ENCODE measurements at places on chromosomes 3 and 15.

DNA sequence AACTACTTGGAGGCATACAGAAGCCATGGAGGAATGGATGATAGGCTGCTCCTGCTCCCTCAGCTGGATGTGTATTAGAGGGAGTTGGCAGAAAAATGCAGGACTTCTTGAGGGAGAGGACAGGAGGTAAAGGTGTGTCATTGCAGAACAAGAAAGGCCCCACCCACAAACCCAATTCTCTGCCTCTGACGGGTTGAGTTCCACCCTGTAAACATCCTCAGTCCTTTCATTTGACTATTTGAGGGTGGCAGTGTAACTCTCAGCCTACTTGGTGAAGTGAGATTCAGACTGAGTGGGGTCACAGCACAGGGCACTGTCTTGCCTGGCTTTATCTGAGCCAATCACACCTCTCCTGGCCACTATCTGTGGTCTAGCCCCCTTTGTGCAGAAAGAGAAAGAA is at the start of gene TPRG1:
TSS of gene TPRG1 (plus strand) at position 265 of the 400 bp plus-strand sequence. CDS start 35,414 bp downstream, outside the sequence.
- no peak for DNase-seq

- no peak for DNase-seq
Measured at GRCh38 chr3:56879436-56880215, 77.9 kb upstream of the ARHGEF3 start.

GRCh38 chr3:1832395-1832794 is 266.3 kb upstream of the CNTN4 start:
- no peak for DNase-seq

- DNase-seq = no peak
Measured at GRCh38 chr15:41865490-41866055, 26.9 kb downstream of the PLA2G4B start.

Measured in T-helper 22 cell (primary cell).